Activated CD4-positive, alpha-beta T cell treated with anti-CD3 and anti-CD28 coated beads, Interleukin-2, amount 10 ng/mL, durations not matched to agents 24 days and 14 days (primary cell): ENCODE measurements at places on chromosomes 11 and 22. TPM values are rescaled to one million over a fixed set of nuclear protein-coding genes. Genes with fewer than 3 reads are reported as not detected.

- H3K4me1 ChIP-seq, result no peaks in the 10 kb centered on the region
- H3K36me3 ChIP-seq, result no peaks in the 10 kb centered on the region
- peaks cover 16% of the 10 kb centered on the region for H3K27me3 ChIP-seq
- no peak overlapping the region for H3K4me3 ChIP-seq
Measured at GRCh38 chr11:17581036-17581731, 34.1 kb downstream of the OTOG start.

DNA sequence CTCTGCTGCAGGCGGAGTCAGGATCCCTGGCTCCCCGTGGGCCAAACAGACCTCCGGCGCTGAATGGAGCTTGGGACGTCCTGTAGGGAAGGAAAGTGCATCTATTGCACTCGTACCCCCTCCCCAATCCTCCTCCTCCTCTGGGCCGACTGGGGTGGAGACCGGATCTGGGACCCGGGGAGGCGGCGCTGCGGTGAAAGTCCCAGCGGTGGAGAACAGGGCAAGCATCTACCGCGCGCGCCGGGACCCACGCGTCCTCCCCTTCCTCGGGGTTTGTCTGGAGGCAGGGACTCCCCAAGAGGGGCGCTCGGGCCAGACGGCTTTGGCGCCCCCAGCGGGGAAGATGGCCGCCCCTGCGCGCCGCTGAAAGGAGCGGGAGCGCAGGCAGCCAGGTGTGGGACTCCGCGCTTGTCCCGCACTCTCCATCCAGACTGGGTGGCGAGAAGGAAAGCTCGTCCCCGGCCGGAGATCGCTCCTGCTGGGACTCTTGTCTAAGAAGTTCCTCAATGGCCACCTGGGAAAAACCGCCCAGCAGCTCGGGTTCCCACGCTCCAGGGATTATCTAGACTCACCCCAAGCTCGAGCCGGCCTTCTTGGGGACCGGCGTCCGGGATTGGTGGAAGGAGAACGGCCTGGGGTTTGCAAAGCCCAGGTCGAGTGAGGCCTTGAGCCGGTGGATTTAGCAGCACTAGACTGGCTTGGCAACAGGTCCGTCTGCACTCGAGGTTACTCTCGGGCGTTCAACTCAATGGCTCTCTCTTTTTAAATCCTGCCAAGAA, 718 bp downstream of the FADS2 start:
- peak overlapping the region; percentile 92 for H3K4me3 ChIP-seq
- H3K27me3 ChIP-seq, result no peaks in the 10 kb centered on the region
- DNase-seq, result peak; percentile 90
- peaks cover 25% of the 10 kb centered on the region for H3K36me3 ChIP-seq
- H3K27ac ChIP-seq, result peak overlapping the region; percentile 95

SYT9 gene
- total RNA-seq, result not detected in 2 replicates

DNA sequence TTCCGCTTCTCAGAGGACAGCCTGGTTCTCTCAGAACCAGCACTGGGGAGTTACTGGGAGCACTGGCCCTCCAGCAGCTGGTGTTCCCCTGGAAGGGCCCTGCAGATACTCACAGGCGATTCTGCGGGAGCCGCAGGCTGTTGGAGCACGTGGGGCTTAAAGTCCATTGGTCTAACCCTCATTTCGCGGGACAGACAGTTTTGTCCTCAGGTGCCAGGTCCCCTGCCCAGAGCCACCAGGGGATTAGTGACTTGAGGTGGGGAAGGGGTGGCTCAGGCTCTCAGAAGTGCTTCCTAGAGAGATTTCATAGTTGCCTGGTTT, 53.9 kb downstream of the CACNA1I start:
- H3K4me3 ChIP-seq, result no peak overlapping the region
- no peaks in the 10 kb centered on the region for H3K36me3 ChIP-seq
- no peak overlapping the region for H3K27ac ChIP-seq

GRCh38 chr11:15765530-15765929, 590.8 kb downstream of the SOX6 start:
- H3K4me3 ChIP-seq, result no peak overlapping the region
- H3K27ac ChIP-seq, result no peak overlapping the region
- H3K4me1 ChIP-seq, result no peaks in the 10 kb centered on the region
- DNase-seq, result no peak
- no peaks in the 10 kb centered on the region for H3K27me3 ChIP-seq
- no peaks in the 10 kb centered on the region for H3K36me3 ChIP-seq

MYOD1 gene
- not detected in 2 replicates for total RNA-seq

- no peaks in the 10 kb centered on the region for H3K36me3 ChIP-seq
- H3K27me3 ChIP-seq, result peaks cover 3% of the 10 kb centered on the region
- H3K27ac ChIP-seq, result no peak overlapping the region
- H3K4me3 ChIP-seq, result no peak overlapping the region
- no peak for DNase-seq
Measured at GRCh38 chr11:86162239-86162638, 82.3 kb upstream of the EED start.

DNA sequence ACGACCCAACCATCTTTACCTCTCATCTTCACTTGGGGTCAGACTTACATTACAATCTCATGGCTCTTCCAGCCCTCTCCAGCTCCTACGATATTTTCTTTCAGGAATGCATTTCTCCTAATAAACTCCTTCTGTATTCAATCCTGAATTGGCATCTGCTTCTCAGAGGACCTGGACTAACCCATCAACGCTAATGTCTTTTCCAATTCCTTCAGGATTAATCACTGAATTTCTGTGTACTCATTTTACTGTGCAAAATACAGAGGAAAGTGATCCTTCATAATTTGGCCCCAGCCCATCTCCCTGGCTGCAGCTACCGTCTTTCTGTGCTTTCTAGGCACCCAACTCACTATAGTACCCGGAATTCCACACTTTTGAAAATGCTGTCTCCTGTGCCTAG, 239.2 kb downstream of the METTL15 start:
- H3K36me3 ChIP-seq, result no peaks in the 10 kb centered on the region
- no peaks in the 10 kb centered on the region for H3K27me3 ChIP-seq
- H3K4me1 ChIP-seq, result no peaks in the 10 kb centered on the region
- H3K4me3 ChIP-seq, result no peak overlapping the region
- no peak for DNase-seq

SCGB2A2 gene
- not detected in 2 replicates for total RNA-seq

DNA sequence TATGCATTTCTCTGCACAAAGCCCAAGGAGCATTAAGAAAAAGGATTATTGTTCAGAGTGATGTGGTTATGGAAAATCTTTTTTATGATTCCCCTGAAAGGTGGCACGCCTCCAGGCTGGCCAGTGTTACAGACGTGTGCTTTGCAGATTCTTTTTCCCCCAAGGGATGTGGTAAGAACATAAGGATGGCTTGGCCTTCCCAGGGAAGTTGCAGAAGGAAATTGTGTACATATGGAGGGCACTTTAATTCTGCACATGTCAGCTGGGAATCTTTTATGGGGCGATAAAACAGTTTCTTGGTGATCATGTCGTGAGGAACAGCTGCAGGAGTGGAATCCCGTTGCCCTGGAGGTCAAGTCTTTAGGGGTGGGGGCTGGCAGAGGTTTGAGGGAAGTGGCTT, 9.7 kb downstream of the SMARCB1 start:
- no peak for DNase-seq
- H3K4me1 ChIP-seq, result peaks cover 9% of the 10 kb centered on the region
- H3K36me3 ChIP-seq, result peaks cover 52% of the 10 kb centered on the region

LRRC32 gene
- total RNA-seq, result 6.6 and 8.6 TPM in 2 replicates

DNA sequence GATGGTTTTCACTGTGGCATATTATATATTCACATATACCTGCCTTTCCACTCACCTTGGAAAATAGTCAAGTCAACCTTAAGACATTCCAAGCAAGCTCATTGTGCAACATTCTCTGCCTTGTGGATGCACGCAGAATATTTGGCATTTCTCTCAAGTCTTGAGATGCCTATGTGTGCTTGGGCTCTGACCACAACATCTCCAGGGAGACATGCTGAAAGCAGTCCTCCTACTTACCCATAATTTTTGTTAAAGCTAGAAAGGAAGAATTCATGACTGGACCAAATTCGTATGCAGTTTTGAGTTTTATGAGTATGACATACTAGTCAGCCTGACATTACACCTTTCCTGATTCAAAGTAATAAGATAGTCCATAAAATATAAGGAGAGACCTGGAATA, 684.0 kb downstream of the OPCML start:
- no peaks in the 10 kb centered on the region for H3K27me3 ChIP-seq
- no peaks in the 10 kb centered on the region for H3K36me3 ChIP-seq
- H3K4me3 ChIP-seq, result no peak overlapping the region
- no peaks in the 10 kb centered on the region for H3K4me1 ChIP-seq

DNA sequence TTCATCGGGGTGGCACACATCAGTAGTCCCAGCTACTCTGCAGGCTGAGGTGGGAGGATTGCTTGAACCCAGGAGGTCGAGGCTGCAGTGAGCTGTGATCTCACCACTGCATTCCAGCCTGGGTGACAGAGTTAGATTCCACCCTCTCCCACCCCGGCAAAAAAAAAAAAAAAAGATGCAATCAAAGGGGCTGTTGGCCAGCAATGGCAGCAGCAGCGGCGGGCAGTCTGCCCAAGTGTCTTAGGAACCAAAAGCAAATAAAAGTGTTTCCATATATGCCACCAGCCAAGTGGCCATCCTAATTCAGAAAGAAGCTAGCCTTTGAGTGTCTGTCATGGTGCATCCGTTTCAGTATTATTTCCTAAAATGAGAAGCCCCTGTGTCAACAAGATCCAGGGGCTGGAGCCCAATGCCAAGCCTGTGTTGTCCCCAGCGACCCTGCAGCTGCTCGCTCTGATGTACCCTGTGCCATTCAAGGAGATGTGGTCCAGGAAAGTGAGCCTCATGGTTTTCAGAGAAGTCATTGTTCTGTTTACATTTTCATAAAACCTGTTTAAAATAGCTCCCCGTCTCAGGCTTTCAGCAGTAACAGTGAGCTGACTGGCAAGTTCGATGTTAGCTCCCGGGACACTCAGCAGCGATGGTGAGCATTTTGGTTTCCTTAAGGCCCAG, 12.5 kb downstream of the CDPF1 start:
- DNase-seq, result no peak
- no peak overlapping the region for H3K4me3 ChIP-seq
- no peaks in the 10 kb centered on the region for H3K27me3 ChIP-seq
- H3K4me1 ChIP-seq, result peaks cover 14% of the 10 kb centered on the region
- H3K36me3 ChIP-seq, result peaks cover 15% of the 10 kb centered on the region

DNA sequence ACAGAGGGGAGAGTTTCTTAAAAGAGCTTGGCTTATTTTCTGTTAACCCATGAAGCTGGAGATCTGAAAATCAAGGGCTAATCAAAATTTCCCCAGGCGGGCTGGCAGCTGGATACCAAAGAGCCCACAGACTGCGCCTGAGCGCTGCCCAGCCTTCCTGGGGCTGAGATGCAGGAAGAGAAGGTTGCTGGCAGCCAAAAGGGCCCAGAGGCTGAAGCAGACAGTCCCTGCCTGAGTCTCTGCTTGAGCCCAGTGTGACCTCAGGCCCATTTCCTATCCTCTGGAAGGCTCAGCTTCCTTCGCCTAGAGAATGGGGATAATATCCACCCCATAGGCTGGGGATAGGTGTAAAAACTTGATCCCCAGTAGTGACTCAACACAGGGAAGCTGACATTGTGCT, 49.1 kb downstream of the ARRB1 start:
- H3K27me3 ChIP-seq, result no peaks in the 10 kb centered on the region
- no peaks in the 10 kb centered on the region for H3K36me3 ChIP-seq
- peaks cover 2% of the 10 kb centered on the region for H3K4me1 ChIP-seq
- H3K27ac ChIP-seq, result no peak overlapping the region

CELSR1 gene
- 0.36 and 0.37 TPM in 2 replicates for total RNA-seq

TEAD1 gene
- total RNA-seq, result 0.49 and 0.66 TPM in 2 replicates

- no peak overlapping the region for H3K27ac ChIP-seq
- H3K27me3 ChIP-seq, result peaks cover 5% of the 10 kb centered on the region
- no peaks in the 10 kb centered on the region for H3K36me3 ChIP-seq
- H3K4me1 ChIP-seq, result no peaks in the 10 kb centered on the region
- no peak for DNase-seq
Measured at GRCh38 chr11:110134110-110134509, 40.9 kb downstream of the ZC3H12C start.

GRCh38 chr11:111557425-111558111, 17.0 kb downstream of the LAYN start:
- DNase-seq, result no peak
- H3K4me3 ChIP-seq, result no peak overlapping the region
- no peak overlapping the region for H3K27ac ChIP-seq
- H3K4me1 ChIP-seq, result no peaks in the 10 kb centered on the region

GRCh38 chr11:43392713-43393112, 34.0 kb downstream of the TTC17 start:
- H3K4me1 ChIP-seq, result peaks cover 24% of the 10 kb centered on the region
- H3K4me3 ChIP-seq, result peak overlapping the region; percentile 57
- H3K36me3 ChIP-seq, result peaks cover 64% of the 10 kb centered on the region

DNA sequence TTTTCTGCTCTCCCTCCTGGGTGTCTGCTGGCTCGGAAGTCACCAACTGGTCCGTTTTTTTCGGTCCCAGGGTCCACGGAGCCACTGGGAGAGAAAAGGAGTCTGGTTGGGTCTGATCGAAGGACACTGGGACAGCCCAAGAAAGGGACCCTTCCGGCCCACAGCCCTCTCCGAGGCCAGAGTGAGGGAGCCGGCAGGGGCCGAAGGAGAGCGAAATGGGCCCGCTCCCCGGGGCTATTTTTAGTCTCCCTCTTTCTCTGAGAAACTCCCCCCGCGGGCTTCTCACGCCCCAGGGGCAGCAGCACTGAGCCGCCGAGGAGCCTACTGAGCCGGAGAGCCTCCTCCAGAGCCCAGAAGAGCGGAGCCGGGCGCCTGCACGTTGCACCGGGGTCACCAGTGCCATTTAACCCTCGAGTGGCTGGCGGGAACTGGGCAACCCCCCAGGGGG, 1.9 kb downstream of the ESAM start:
- DNase-seq, result peak; percentile 57
- peaks cover 12% of the 10 kb centered on the region for H3K4me1 ChIP-seq
- H3K27me3 ChIP-seq, result peaks cover 44% of the 10 kb centered on the region
- no peak overlapping the region for H3K4me3 ChIP-seq
- no peak overlapping the region for H3K27ac ChIP-seq

WNT7B gene
- total RNA-seq, result not detected in 2 replicates

DNA sequence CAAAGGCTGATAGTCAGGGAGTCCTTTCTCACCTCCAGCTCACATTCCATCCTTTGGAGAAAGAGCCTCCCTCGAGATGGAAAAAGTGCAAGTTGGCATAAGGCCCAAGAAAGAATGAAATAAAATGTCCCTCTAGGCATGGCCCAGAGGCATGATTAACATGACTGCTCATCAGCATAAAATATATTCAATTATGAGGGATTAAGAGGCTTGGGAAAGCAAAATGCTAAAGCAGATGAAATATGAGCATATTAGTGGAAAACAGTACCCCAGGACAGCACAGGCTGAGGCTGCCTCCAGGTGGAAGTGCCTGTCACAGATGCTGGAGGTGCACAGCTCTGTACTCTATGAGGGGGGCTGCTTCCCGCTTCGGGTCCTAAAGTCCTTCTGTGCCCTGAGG, 347.8 kb upstream of the PLET1 start:
- H3K27me3 ChIP-seq, result peaks cover 6% of the 10 kb centered on the region
- H3K36me3 ChIP-seq, result no peaks in the 10 kb centered on the region
- DNase-seq, result no peak
- H3K4me3 ChIP-seq, result no peak overlapping the region

PNPLA3 gene
- 1.0 and 1.4 TPM in 2 replicates for total RNA-seq

GRCh38 chr11:42595876-42596275, 715.9 kb upstream of the API5 start:
- H3K36me3 ChIP-seq, result no peaks in the 10 kb centered on the region
- H3K27me3 ChIP-seq, result no peaks in the 10 kb centered on the region
- H3K27ac ChIP-seq, result no peak overlapping the region

HEPHL1 gene
- total RNA-seq, result not detected in 2 replicates

HMBS gene
- 60.9 and 62.8 TPM in 2 replicates for total RNA-seq
